ENCODE measurements at places on chromosomes 3 and 15. TPM values are rescaled to one million over a fixed set of nuclear protein-coding genes. Genes with fewer than 3 reads are reported as not detected.
A peak's percentile ranks its signal among the peaks of the same experiment; 100 is the strongest.

DNA sequence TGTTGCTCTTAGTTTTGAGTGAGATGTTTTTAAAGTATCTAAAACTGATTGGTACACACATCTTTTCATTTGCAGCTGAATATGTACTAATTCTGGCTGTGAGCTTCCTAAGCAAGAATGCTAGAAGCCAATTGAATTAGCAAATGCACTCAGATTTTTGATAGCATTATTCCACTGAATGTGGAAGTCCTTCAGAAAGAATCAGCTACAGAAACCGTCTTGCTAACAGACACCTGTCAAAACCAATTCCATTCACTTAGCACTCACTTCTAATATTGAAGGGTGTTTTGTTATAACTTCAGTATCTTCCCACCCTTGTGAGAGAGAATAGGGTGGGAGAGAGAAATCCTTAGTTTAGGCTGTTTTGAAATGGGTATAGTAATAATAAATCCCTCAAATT is 317.7 kb downstream of the IL5RA start:
- DNase-seq = no peak

DNA sequence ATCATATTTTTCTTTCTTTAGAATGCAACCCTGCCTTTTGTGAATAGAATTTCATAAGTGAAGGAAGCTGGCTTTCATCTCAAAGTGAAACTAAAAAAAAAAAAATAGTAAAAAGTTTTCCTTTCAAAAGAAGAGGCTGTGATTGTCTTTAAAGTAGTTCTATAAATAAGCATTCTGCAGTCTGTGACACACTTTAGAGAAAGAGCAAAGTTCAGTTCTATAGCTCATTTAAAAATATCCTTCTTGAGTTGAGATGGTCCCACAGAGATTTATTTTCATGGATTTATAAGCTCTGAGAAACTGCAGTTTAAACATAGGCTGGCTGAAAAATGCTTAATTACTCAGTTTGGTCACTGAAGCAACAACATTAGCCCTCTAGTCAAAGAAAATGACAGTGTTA is 36.1 kb upstream of the CNTN6 start:
- no peak for DNase-seq

The CFAP100 gene
- total RNA-seq = not detected

DNA sequence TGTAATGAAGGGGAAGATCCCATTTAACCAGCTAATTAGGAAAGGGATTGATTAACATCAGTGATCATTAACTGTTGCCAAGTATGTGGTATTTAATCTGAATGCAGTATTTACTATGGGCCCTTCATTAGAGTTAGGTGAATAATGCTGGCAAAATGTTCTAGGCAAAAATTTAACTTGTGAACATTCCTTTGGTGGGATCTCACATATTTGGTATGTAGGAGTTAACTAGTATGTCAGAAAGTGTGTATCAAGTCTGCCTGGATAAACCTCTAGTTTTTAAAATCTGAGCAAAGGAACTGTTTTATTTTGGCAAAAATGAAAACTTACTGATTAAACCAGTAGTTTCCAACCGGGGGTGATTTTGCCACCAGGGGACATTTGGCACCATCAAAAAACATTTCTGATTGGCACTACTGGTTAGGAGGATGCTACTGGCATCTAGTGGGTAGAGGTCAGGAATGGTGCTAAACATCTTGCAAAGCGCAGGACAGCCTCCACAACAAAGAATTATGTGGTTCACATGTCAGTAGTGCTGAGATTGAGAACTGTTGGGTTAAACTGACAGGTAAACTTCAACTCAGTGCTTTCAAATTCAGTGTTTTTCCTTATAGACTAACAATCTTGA is 22.5 kb downstream of the LRTM1 start:
- DNase-seq = no peak

- DNase-seq = no peak
Measured at GRCh38 chr15:26889298-26889898, 22.5 kb downstream of the GABRA5 start.

The SIDT1 gene
- total RNA-seq = not detected

The UBE3A gene
- 138 TPM for total RNA-seq

DNA sequence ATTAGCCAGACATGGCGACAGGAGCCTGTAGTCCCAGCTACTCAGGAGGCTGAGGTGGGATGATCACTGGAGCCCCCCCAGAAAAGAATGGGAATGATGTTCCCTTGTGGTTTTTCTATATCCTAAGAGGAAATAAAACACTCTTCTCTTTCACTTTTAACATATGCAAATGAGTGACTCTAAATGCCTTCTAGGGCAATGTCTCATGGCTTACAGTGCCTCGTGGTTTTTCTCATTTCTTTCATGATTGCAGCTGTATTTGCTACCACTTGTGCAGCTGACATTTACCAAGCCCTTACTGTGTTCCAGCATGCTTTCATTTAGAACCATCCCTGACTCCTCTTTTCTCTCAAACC is 26.4 kb downstream of the STOML1 start:
- DNase-seq = no peak

- DNase-seq = no peak
Measured at GRCh38 chr3:100396967-100397366, 3.9 kb downstream of the TOMM70 start.

DNA sequence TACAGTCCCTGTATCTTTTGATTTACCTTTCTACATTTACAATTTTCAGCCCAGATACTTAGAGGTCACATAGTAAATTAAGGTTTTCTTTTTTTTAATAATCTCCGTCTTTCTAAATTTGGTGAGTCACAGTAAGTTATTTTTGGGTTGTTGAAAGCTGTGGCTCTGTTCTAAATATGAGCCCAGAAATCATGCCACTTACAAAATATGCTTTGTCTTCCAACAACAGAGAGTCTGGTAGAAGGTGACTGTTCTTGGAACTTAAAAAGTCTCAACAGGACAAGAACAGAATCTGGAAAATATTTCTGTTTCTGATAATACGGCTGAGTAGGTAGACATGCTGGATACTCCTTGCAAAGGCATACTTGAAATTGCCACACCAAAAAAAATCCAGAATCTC is 16.0 kb downstream of the GOLGA8S start:
- DNase-seq = no peak

GRCh38 chr3:8283193-8283592 is 218.4 kb upstream of the LMCD1 start:
- DNase-seq = no peak

DNA sequence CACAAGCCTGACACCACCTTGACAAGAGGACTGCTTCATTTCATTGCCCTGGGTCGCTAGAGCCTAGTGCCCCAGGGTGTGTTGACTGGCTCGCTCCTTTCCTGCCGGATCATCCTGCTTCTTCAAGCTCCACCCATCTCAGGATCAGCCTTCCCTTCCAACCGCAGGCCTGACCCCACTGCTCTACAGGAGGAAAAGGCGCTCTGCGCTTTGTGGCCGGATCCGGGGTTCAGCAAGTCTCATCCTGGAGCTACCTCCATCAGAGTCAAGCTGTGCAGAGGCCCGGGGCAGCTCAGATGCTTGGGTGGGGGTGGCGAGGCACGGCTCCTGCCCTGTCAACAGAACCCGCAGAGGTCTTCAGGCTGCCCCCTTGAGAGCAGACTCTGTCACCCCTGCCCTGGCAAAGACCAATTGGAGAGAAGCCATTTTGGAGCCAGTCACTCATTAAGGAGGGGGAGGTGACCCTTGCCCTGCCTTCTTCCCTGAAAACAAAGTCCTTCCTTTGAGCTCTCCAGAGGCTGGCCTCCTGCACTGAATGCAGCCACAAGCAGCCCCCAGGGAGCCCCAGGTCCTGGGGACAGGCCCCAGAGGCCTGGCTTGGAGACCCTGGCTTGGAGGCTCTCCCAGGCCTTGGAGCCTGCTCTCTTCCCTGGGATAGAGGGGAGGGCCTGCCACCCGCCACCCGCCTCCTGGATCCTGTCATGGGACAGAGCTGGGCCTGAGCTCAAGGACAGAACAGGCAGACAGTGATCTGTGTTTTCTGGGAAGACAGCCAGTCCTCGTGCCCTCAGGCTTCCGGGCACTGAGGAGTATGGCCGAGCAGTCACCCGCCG is 80.3 kb downstream of the CPN2 start:
- DNase-seq = peak; percentile 15

The CPNE9 gene
- total RNA-seq = not detected

- DNase-seq = no peak
Measured at GRCh38 chr3:152335273-152335672, 66.5 kb downstream of the MBNL1 start.

DNA sequence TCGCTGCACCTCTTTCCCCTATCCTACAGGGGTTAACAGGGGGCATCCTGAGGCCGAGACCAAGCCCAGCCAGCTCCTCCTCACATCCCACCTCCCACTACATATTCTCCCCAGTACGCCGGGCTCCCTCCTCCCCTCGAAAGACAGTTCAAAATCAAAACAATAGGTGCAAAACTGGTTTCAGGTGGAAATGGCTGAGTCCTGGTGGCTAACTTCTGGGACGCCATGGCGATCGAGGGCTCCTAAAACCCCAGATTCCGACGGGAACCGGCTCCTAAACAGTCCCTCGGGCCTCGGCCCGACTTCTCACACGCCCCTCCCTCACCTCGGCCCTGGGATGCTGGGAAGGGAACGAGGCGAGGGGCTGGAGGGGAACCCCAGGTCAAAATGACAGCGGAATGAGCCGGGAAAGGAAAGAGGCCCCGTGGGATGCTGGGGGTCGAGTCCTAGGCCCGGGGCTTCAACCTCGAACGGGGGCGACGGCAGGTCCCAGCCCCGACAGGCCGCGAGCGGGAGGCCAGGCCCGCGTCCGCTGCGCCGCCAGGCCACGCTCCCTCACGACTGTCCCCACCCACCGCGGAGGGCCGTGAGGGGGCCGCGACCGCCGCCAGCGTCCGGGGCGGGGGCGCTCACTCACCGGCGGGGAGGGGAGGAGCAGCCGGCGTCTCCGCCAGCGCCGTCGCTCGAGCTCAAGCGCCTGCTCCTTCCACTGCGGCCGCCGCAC is 492 bp downstream of the TMCC1 start:
- no peak for DNase-seq

GRCh38 chr15:83977992-83978391 is 257.6 kb upstream of the GOLGA6L4 start:
- no peak for DNase-seq

- DNase-seq = no peak
Measured at GRCh38 chr3:3353153-3353552, 173.7 kb upstream of the CRBN start.

- no peak for DNase-seq
Measured at GRCh38 chr15:28037969-28038590, 61.0 kb downstream of the OCA2 start.

GRCh38 chr15:100663086-100663914 is 60.9 kb downstream of the ASB7 start:
- no peak for DNase-seq

DNA sequence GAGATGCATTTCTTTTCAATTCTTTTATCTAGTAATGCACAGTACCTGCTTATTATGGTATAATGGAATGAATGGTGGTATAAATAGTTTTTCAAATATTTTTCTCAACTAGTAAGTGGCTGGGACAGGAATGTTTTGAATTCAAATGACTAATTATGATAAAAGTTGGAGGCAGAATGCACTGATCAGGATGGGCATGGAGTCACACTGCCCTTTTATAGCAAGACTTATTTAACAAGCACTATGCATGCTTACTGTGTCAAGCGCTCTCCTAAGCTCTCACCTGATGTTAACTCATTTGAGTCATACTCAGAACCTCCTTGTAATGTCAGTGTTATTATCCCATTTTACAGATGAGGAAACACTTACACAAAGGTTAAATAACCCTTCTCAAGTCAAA is 221.8 kb downstream of the FEZF2 start:
- DNase-seq = no peak

The GOLGA8T gene
- 0.51 TPM for total RNA-seq

- no peak for DNase-seq
Measured at GRCh38 chr3:101228441-101228840, 91.9 kb downstream of the IMPG2 start.

DNA sequence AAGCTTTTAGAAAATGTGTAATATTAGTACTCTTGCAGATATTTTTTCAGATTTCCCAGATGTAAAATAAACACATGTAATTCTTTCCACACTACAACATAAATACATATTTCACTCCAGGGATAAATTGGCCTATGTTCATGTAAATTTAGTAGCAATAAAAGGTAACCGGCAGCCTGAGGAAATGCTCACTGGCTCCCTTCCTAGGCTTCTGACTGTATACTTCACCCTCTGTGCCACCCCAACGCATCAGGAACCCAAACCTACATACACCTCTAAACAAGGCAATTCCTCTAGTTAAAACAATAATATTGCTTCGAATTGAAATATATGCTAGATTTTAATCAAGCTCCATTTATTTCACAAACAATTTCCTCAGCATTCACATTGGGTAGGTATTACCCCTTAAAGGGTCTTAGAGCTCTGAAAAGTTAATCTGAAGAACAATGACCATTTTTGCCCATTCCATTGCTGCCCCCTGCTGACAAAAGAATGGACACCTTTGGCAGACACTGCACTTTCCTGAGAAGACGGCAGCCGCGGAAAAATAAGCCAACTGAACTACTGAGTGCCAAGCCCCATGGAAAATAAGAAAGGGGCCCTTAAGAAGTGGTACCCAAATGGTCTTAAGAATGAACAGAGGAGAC is 212.5 kb downstream of the OSBPL10 start:
- peak; percentile 70 for DNase-seq

The PIK3CA gene
- 23.0 TPM for total RNA-seq

The UTS2B gene
- total RNA-seq = 0.90 TPM

- DNase-seq = no peak
Measured at GRCh38 chr3:126936853-126937425, 46.0 kb upstream of the PLXNA1 start.

DNA sequence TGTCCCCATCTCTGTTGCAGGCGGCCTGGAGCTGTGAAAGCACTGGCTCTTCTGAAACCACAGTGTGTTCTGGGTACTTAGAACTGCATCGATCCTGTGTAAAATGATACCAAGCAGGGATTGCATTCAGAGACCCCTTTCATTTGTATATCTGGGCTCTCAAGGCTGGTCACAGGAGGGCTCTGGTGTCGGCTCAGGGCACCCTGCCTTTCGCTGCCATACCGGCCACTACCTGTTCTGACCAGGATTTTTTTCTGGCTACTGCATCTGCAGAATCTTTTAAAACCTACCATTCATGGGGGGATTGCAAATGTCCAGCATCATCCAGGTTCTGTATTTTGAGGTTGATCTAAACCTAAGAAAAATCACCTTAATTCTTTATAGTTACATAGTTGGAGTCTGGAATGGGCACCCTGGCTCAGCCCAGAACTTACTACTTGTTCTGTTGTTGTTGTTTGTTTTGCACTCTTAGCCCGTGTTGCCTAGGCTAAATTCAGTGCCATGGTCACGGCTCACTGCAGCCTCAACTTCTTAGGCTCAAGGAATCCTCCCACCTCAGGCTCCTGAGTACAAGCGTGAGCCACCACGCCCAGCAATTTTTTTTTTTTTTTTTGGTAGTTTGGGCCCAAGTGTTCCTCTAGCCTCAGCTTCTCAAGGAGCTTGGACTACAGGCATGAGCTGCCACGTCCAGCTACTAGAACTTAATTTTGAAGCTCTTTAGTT is 52.7 kb downstream of the TRIM71 start:
- no peak for DNase-seq

The ATP10A gene
- 0.18 TPM for total RNA-seq

GRCh38 chr3:16923112-16923511 is 38.4 kb downstream of the PLCL2 start:
- no peak for DNase-seq

GRCh38 chr15:58932710-58933280 is 684 bp downstream of the SLTM start:
- DNase-seq = no peak

The GPR149 gene
- total RNA-seq = not detected

- DNase-seq = no peak
Measured at GRCh38 chr3:12579456-12579855, 22.6 kb downstream of the MKRN2 start.

GRCh38 chr3:16085884-16086608 is 88.4 kb upstream of the GALNT15 start:
- DNase-seq = no peak

- no peak for DNase-seq
Measured at GRCh38 chr3:46303240-46303639, 50.7 kb upstream of the CCR2 start.

GRCh38 chr3:135447483-135447882 is 518.0 kb upstream of the PPP2R3A start:
- DNase-seq = no peak
